T-helper 2 cell treated with Interferon-gamma antibody and Interleukin-4, amounts not matched to agents 5 μg/mL and 100 μg/mL, for 36 hours (primary cell): ENCODE measurements at places on chromosomes 16 and 17.

DNA sequence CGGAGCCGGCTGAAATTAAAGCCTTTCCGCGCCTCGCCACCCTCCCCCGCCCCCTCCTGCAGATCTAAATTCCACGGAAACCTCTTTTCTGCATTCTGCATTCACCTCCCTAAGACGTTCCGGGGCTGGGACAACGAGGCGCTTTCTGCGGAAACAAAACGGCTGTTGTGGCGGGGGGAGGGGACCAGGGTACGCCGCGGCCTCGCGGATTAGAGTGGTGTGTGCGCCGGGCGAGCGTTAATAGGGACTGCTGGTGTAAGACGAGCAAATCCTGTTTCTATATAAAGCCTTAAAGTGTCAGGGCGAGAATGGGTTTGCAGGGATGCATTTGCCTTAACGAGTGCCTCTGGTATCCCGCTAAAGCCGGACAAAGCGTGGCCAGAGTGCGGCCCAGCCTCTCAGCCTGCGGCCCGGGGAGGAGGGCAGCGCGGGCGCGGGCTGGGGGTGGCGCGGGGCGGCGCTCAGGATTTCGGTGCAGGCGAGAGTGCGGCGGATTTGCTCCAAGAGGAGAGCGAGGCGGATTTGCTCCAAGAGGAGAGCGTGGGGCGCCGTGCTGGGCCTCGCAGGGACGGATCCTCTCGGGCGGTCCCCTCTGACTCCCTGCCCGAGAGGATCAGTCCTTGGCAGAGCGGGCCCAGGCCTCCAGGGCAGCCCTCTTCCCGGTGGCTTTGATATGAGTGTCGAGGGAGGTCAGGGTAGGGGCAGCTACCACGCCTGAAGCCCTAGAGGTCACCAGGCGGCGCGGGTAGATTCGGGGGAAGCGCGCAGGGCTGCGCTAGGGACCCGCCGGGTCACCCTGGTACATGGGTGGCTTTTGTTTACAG, 5.1 kb downstream of the BAHCC1 start:
- peak overlapping the region; percentile 36 for H3K27ac ChIP-seq
- no peak for DNase-seq
- peaks cover 4% of the 10 kb centered on the region for H3K36me3 ChIP-seq
- H3K27me3 ChIP-seq = peaks cover 67% of the 10 kb centered on the region
- H3K4me1 ChIP-seq = peaks cover 5% of the 10 kb centered on the region

- DNase-seq = no peak
- peaks cover 11% of the 10 kb centered on the region for H3K4me1 ChIP-seq
- H3K36me3 ChIP-seq = peaks cover 7% of the 10 kb centered on the region
- no peak overlapping the region for H3K27ac ChIP-seq
These were observed 166.8 kb downstream of the PRKCB start for GRCh38 chr16:24002619-24003018.

- H3K4me1 ChIP-seq = peaks cover 65% of the 10 kb centered on the region
- DNase-seq = peak; percentile 55
- H3K36me3 ChIP-seq = peaks cover 2% of the 10 kb centered on the region
- no peaks in the 10 kb centered on the region for H3K27me3 ChIP-seq
- H3K4me3 ChIP-seq = no peak overlapping the region
These were observed 61.7 kb upstream of the LGALS9 start for GRCh38 chr17:27569257-27569722.

- no peak for DNase-seq
- no peak overlapping the region for H3K27ac ChIP-seq
- H3K27me3 ChIP-seq = no peaks in the 10 kb centered on the region
- H3K4me3 ChIP-seq = no peak overlapping the region
- H3K36me3 ChIP-seq = peaks cover 39% of the 10 kb centered on the region
These were observed 15.5 kb upstream of the SNTB2 start for GRCh38 chr16:69171325-69172084.

DNA sequence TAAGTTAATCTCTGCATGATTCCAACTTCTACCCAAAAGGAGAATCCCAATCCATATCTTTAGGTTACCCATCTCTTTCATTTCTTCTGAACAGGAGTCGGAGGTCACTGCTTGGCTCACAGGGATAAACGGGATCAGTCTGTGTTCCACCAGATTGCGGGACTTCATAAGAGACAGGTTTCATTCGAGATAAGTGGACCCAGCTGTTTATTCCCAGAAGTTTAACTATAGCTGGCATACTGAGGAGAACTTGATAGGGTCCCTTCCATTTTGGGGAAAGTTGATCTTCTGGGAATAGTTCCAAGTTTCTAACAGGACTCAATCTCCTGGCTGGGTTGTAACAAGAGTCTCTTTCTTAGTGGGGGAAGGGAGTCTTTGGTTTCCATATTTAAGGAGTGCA, 45.4 kb upstream of the ARL4D start:
- no peaks in the 10 kb centered on the region for H3K27me3 ChIP-seq
- no peak overlapping the region for H3K4me3 ChIP-seq
- DNase-seq = no peak
- peaks cover 28% of the 10 kb centered on the region for H3K36me3 ChIP-seq
- no peak overlapping the region for H3K27ac ChIP-seq

DNA sequence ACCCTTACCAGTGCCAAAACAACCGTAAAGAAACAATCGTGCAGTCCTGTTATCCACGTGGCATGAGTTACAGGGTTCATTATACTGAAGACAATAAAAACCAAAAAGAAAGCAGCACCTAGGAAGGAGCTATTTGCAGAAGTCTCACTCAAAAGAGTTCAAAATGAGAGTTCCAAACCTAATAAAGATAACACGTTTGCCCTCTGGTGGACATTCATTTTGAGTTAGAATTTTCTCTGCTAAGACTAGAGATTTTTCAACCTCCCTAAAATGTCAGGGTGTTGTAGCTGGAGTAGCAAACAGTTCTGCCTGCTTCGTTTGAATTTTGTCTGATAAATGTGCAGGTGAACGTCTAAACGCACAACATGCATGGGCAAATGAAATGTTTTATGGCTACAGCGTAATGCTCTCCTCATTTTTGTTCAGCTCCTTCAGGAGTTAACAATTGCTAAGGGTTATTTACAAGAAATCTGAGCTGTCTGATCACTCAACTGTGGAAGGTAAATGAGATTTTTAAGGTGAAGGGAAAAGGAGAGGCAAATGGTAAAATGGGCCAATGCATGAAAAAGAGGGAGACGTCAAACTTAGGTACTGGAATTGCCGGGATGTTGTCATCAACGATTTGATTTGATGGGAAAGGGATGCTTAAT, 1067.9 kb upstream of the EEF2KMT start:
- H3K27me3 ChIP-seq = no peaks in the 10 kb centered on the region
- no peaks in the 10 kb centered on the region for H3K4me1 ChIP-seq
- no peaks in the 10 kb centered on the region for H3K36me3 ChIP-seq
- H3K27ac ChIP-seq = no peak overlapping the region
- H3K4me3 ChIP-seq = no peak overlapping the region
- DNase-seq = no peak

GRCh38 chr17:56291226-56291805, 138.0 kb downstream of the ANKFN1 start:
- H3K4me1 ChIP-seq = peaks cover 20% of the 10 kb centered on the region
- no peak overlapping the region for H3K4me3 ChIP-seq
- H3K36me3 ChIP-seq = peaks cover 1% of the 10 kb centered on the region
- H3K27ac ChIP-seq = peak overlapping the region; percentile 10
- DNase-seq = no peak
- no peaks in the 10 kb centered on the region for H3K27me3 ChIP-seq

DNA sequence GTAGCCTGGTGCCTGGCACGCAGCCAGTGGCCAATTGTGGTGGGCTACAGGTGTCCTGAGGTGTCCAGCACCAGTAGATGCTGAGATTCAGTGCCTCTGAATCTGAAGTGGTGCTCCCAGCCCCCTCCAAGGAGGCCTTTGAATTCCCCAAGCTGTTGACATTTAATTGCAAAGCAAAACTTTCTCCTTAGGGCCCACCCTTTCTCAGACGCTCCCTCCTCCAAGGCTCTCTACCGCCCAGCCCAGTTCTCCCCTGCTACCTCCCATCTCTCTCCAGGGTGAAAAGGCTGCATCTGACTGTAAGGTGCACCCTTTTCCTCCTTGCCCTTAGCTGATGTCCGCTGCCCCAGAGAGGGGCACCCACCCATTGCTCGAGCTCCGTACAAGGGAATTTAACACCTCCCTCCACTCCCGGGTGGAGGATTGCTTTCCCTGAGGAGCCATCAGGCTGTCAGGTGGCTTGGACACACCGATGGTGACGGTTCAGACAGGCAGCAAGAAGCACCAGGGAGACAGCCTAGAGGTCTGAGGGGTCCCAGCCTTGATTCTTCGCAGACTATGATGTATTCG, 1.7 kb downstream of the BEAN1 start:
- H3K4me3 ChIP-seq = no peak overlapping the region
- no peaks in the 10 kb centered on the region for H3K36me3 ChIP-seq
- H3K4me1 ChIP-seq = no peaks in the 10 kb centered on the region
- peaks cover 74% of the 10 kb centered on the region for H3K27me3 ChIP-seq
- no peak overlapping the region for H3K27ac ChIP-seq

- H3K27me3 ChIP-seq = no peaks in the 10 kb centered on the region
- no peak overlapping the region for H3K27ac ChIP-seq
- no peak overlapping the region for H3K4me3 ChIP-seq
- DNase-seq = no peak
- H3K4me1 ChIP-seq = no peaks in the 10 kb centered on the region
These were observed 69.5 kb downstream of the VPS35L start for GRCh38 chr16:19625039-19625438.

GRCh38 chr17:71975331-71975801, 145.5 kb upstream of the SOX9 start:
- H3K27ac ChIP-seq = no peak overlapping the region
- no peaks in the 10 kb centered on the region for H3K36me3 ChIP-seq
- DNase-seq = no peak
- no peaks in the 10 kb centered on the region for H3K27me3 ChIP-seq
- no peak overlapping the region for H3K4me3 ChIP-seq

DNA sequence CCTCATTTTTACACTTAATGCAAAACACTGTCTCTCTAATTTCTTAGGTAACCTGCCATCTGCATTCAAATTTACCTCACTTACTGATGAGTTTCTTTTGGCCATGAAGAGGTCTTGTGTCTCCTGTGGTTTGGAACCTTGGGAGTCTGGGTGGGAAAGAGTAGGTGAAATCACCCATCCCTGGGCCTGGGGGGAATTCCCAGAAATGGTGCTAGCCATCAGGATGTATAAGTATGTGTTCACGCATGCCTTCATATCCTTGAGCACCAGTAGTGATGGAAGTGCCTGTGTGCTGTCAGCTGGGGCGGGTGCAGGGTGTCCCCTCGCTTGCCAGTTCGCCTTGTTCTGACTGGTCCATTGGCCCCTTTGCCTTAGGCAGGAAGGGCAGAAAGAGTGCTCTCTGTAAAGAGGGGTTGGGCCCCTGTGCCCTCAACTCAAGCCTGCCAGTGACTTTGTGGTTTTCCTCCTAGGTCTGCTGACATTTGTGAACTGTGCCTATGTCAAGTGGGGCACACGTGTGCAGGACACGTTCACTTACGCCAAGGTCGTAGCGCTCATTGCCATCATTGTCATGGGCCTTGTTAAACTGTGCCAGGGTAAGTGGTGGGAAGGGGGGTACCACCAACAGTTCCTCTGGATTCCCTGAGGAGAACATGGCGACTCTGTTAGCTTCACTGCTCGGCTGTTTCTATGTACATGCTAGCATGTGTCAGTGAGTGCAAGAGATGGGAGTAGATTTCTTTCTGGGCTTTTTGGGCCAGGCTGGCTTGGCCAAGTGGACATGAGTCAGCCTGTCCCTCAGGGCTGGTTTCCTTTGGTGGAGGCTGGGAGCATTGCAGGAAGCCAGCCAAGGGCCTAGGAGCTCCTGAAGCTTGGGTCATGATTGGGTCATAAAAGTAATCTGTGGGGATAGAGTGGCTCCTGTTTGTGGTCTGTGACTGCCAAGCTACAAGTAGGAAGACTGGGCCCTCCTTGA, 23.2 kb downstream of the SLC7A6OS start:
- H3K4me3 ChIP-seq = peak overlapping the region; percentile 59
- H3K4me1 ChIP-seq = peaks cover 78% of the 10 kb centered on the region
- H3K27ac ChIP-seq = peak overlapping the region; percentile 92
- no peak for DNase-seq
- H3K36me3 ChIP-seq = peaks cover 67% of the 10 kb centered on the region

DNA sequence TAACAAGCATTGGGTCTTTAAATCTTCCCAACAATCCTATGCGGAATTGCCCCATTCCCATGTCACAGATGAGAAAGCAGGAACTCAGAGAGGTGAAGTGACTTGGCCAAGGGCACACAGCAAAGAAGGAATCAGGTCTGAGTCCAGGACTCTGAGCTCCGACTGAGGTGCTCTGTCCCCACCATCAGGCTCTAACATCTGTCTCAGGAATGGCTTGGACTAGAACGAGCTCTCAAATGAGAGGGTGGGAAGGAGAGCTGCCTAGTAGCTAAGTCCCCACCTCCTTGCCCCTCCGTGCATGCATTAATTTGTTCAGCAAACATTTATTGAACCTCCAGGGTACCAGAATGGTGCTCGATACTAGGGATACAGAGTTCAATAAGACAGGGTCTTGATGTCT, 26.7 kb downstream of the ABCC3 start:
- H3K36me3 ChIP-seq = no peaks in the 10 kb centered on the region
- H3K27me3 ChIP-seq = no peaks in the 10 kb centered on the region
- no peak for DNase-seq
- H3K4me3 ChIP-seq = peak overlapping the region; percentile 52
- peak overlapping the region; percentile 86 for H3K27ac ChIP-seq
